ENCODE measurements at places on chromosomes 7 and 10.

DNA sequence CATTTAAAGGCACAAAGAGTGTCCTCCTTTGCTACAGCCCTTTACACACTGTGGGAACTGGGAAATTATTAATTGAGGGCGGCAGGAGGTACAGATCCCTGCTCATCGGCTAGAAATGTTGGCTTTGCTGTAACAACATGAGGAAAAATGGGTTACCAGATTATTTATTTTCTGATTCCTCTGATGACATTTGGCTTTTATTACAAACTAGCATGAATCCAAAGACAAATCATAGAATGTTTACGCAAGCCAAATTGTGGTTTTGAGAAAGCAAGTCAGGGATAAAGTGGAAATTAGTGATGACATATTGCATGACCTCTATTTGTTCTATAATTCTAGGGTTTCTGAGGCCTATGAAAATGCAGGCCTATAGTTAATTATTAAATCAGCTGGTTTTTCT lies 126.1 kb upstream of the TMEM196 start:
- no peak for DNase-seq

GRCh38 chr10:23293145-23293724 lies 51.4 kb downstream of the C10orf67 start:
- DNase-seq, result peak; percentile 47

DNA sequence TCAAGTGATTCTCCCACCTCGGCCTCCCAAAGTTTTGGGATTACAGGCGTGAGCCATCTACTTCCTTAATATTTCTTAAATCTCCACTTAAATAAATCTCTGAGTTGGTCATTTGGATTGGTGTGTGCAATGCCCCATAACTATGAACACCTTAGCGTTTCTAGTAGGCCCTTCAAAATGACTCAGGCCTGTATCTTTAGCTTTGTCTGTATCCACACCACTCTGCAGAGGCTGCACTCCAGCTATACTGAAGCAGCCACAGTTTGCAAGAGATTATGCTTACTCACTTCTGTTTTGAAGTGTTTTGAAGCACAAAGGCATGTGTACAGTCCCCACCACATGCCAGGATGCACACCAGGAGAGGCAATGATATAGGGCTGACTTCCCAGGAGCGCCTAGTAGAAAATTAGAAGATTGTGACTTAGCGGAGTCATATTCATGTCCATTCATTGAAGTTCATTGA lies 2.4 kb upstream of the ST7 start:
- DNase-seq, result no peak

- DNase-seq, result no peak
These were observed 30.7 kb upstream of the ELOVL3 start for GRCh38 chr10:102195296-102195870.

GRCh38 chr10:75647675-75648074 lies 216.3 kb downstream of the LRMDA start:
- DNase-seq, result no peak

- DNase-seq, result no peak
These were observed 33.9 kb downstream of the PTER start for GRCh38 chr10:16470747-16471146.

- peak; percentile 67 for DNase-seq
These were observed 50.8 kb downstream of the ZRANB1 start for GRCh38 chr10:124992462-124993344.

- DNase-seq, result no peak
These were observed 223.6 kb downstream of the RELN start for GRCh38 chr7:103765901-103766300.

- DNase-seq, result no peak
These were observed 4.5 kb upstream of the LRRC18 start for GRCh38 chr10:48944171-48944570.

GRCh38 chr7:24891311-24891735 lies 88.7 kb downstream of the OSBPL3 start:
- no peak for DNase-seq

GRCh38 chr10:97234400-97234799 lies 48.6 kb upstream of the SLIT1 start:
- DNase-seq, result peak; percentile 51

GRCh38 chr10:31035266-31035798 lies 3.7 kb upstream of the ZNF438 start:
- no peak for DNase-seq

- DNase-seq, result no peak
These were observed 24.0 kb upstream of the HELLS start for GRCh38 chr10:94521276-94522250.

DNA sequence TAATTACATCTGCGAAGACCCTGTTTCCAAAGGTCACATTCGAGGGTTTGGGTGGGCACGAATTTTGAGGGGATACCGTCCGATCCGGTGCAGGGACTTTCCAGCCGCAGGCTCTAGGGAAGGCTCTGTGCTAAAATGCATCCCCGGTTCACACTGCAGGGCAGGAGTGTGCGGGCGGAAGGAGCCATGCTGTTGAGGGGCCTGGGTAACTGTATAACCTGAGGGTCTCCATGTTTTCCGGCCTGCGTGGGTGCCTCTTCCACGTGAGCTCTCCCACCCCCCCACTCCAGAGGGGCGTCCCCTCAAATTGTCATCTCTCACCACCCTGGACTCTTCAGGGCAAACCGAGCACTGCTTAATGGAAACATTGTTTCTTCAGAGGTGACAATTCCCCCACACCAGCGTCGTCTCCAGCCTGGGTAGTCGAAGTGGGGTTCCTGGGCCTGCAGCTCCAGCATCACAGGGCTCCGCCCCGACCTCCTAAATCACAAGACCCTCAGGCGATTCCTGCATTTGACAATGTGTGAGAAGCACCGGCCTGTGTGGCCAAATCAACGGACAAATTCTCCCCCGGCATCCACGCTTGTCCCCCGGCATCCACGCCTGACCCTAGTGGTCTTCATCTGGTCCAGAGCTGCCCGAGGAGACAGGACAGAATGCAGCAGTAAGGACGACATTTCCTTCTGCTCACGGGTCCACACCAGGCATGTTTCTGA lies 51.2 kb downstream of the FOXL3 start:
- no peak for DNase-seq

DNA sequence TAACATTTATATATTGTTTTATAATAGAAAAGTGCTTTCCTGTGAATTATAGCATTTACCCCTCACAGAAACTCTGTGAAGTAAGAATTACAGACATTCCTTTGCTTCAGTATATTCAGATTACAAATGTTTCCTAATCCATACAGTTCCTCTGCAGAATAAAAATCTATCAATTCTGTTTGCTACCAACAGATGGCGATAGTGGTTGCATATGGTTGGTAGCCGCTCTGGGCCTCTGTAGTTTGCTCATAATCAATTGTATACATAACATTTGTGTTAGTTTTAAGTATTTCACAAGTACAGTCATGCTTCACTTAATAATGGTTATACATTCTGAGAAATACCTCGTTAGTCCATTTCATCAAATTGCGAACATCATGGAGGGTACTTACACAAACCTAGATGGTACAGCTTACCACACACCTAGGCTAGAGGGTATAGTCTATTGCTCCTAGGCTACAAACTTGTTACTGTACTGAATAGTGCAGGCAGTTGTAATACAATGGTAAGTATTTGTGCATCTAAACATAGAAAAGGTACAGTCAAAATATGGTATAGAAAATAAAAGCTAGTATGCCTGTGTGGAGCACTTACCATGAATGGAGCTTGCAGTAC lies 94.4 kb upstream of the STEAP4 start:
- DNase-seq, result peak; percentile 41

DNA sequence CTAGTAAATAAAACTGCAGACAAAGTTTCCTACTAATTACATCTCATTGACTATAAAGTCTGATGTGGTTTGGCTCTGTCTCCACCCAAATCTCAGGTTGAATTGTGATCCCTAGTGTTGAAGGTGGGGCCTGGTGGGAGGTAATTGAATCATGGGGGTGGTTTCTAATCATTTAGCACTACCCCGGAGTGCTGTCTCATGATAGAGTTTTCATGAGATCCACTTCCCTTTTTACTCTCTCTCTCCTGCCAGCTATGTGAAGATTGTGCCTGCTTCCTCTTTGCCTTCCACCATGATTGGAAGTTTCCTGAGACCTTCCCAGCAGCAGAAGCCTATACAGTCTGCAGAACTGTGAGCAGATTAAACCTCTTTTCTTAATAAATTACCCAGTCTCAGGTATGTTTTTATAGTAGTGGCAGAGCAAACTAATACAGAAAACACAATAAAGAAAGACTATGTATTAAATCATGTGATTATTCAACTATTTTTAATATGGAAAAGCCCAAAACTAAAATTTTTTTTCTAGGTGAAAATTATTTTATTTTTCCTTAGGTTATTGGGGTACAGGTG lies 232.1 kb downstream of the FZD1 start:
- no peak for DNase-seq

GRCh38 chr10:125085258-125086054 lies 74.9 kb downstream of the CTBP2 start:
- DNase-seq, result no peak

- no peak for DNase-seq
These were observed 69.7 kb upstream of the ANTXRL start for GRCh38 chr10:46216836-46217751.

DNA sequence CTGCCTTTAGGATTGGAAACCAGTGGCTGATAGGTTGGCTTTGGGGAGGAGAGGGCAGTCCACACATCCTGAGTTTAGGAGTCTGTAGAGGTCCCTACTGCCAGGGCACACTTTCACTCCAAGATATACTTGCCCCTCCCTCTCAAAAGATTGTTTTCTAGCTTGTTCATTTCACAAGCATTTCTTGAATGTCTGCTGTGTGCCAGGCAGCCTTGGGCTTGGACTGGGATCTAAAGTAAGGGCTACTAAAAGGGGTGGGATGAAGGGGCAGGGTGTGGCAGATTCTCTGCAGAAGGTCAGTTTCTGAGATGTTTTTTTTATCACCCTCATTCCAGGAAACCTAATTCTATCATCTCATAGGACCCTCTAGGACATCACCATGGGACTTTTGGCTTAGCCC lies 272.4 kb downstream of the SKAP2 start:
- no peak for DNase-seq

DNA sequence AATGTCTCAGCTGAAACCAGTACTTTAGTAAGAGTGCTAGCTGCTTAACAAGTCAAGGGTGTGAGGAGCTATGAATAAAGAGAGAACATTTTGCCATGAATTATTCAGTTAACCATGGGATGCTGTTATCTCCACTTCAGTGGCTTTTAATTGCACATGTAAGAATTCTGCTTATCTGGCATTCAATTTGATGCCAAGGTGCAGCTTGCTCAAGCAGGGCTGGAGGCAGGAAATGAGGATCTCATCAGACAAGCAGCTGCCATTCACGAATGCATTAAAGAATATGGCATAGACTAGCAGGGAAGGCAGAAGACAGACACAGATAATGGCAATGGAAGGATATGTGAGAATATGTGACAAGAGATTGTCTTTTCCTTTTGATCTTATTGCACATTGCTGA lies 697.8 kb downstream of the NRG3 start:
- no peak for DNase-seq

DNA sequence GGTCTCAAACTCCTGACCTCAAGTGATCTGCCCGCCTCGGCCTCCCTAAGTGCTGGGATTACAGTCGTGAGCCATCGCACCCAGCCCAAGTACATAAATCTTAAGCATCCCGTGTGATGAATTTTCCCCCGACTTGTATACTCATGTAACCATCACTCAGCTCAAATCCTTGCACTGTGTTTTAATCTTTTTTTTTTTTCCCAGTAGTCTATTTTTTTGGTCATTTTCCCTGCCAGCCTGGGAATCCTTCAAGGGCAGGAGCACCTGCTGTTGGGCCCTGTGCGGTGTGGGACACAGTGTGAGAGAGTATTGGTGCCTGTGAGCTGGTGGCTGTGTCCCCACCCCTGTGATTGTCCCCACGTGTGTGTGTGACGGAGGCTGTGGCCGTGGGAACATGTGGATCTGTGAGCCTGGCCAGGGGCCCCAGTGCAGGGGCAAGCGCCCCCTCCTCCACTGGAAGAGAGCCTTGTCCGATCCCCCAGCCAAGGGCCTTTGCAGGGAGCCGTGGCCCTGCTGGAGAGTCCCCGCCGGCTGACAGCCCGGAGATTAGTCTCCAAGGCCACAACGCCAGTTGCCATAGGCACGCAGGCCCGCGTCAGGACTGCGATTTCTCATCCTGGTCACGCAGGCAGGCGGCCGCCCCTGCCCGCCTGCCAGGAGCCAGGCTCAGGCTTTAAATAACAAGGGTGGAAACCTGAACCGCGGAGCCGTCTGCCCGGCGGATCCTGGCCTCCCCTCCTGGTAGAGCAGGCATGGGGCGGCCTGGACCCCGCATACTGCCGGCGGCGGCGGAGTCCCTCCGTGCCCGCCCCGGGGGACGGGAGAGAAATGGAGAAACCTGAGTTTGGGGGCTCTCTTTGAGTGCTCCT lies 26.5 kb downstream of the GTF2IRD1 start:
- peak; percentile 80 for DNase-seq

DNA sequence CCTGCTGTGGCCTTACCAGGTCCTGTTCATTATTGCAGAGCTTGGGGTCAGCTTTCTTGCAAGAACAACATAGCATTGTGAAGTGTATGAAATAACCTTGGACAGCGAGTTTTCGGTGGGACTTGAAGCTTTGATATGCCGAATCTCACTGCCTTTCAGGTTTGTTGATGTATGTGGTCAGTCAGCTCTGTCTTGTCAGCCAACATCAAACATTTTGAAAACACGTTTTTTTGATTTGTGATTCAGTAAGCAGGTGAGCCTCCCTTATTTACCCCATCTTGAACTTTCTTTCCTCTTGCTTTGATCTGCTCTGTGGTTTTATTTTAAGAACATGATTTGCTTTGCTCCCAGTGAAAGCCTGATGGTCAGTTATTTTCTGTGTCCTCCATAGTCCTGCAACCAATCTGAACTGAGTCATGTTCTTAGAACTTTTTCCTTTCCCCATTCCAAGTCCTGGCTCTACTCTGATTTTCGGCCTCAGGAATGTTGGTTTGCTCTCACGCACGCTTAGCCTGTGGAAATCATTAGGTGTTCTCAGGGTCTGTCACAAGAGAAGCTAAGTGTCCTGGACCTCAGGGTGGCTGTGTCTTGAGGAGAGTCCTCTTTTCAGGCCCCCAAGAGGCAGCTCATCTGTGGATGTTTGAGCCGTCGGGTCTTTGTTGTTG lies 8.7 kb downstream of the WBP1L start:
- no peak for DNase-seq

DNA sequence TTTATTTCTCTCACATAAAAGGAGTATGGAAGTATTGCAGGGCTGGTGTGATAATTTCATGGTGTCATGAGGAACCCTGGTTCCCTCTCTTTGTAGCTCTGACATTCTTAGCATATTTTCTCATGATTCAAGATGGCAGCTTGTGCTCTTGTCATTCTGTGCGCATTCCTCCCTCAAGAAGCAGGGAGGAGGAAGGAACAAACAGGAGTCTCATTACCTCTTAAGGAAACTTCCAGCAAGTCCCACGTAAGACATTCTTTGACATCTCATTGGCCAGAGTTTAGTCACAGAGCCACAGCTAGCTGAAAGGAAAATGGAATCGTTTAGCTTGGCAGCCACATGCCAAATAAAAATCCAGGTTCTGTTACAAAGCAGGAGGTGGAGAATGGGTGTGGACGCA lies 546.8 kb downstream of the LRMDA start:
- DNase-seq, result no peak

GRCh38 chr10:113319479-113319878 lies 233.4 kb upstream of the HABP2 start:
- no peak for DNase-seq

DNA sequence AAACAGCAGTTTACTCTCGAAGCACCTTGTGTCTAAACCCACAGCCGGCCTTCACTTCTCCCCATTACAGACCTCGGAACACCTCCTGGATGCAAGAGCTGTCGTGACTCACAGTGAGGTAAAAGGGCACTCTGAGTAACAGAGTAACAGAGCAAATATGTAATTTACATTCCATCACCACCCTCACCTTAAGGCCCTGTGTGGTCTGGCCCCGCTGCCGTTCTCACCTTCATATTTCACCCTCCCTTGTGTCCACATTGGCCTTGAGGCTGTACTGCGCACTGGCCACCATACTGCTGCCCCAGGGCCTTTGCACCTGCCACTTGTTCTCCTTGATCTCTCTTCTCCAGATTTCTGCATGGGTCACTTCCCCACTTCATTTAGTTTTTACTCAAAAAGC lies 12.6 kb downstream of the FFAR4 start:
- peak; percentile 41 for DNase-seq

Measured in ACHN (cell line).